ENCODE measurements at places on chromosomes 4 and X.
A peak's percentile ranks its signal among the peaks of the same experiment; 100 is the strongest.

- DNase-seq = no peak
These were observed 133.5 kb downstream of the AASDH start for GRCh38 chr4:56253666-56254305.

- peak; percentile 60 for DNase-seq
These were observed 7.9 kb upstream of the SLC25A43 start for GRCh38 chrX:119391279-119391678.

- DNase-seq = peak; percentile 8
These were observed 270.3 kb upstream of the CTSO start for GRCh38 chr4:156223985-156224384.

GRCh38 chr4:77669946-77670590 lies 64.4 kb downstream of the CXCL13 start:
- DNase-seq = no peak

- no peak for DNase-seq
These were observed 6.9 kb downstream of the LAP3 start for GRCh38 chr4:17583941-17584340.

All from epithelial cell of esophagus (primary cell).